ENCODE measurements at places on chromosomes 2 and 18.

DNA sequence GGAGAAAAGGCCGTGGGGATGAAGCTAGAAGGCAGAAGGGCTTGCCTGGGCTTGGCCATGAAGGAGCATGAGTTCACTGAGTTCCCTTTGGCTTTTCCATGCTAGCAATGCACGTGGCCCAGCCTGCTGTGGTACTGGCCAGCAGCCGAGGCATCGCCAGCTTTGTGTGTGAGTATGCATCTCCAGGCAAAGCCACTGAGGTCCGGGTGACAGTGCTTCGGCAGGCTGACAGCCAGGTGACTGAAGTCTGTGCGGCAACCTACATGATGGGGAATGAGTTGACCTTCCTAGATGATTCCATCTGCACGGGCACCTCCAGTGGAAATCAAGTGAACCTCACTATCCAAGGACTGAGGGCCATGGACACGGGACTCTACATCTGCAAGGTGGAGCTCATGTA lies 2.9 kb downstream of the CTLA4 start:
- no peak for ATAC-seq

DNA sequence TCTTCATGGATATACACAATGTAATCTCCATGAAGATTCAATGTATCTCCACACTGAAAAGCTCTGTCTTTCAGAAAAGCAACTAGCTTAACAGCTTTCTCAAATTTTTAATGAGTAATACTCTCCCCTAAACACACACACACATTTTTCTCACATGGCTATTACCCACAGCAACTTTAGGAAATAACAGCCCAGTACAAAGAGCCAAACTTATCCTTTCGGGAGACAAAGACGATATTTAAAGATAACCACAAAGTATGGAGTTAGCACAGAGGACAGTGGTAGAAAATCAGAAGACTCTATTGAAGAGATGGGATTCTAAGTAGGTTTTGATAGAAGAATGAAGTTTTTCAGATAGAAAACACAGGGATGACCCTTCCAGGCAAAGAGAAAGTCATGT lies 394.9 kb upstream of the TRIB2 start:
- ATAC-seq, result no peak

DNA sequence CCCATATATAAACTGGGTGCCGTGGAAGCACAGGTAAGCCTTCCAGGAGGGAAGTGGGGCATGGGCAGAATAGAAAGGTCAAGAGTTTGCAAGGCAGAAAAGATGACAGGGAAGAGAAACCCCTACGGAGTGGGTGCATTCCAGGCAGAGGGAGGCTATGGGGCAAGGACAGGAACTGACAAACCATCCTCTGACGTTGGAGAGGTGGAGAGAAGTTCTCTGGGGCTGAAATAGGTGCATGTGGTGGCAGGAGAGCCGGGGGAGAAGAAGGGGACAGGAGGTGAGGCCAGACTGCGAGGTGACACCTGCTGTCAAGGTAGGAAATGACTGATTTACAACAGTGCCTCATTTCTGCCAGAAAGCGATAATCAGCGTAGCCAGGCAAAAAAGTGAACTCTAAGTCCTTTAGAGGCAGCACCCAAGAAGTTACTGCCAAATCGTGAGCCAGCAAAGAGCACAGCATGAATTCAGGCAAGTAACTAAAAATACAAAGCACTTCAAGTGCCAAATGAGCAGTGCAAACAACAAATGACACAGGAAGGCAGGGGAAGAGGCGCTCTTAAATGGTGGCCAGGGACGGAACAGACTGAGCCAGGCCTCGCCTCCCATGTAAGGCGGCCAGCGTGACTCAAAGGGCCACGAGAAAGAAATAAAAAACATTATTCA lies 113.3 kb upstream of the ACVR1C start:
- ATAC-seq, result no peak

DNA sequence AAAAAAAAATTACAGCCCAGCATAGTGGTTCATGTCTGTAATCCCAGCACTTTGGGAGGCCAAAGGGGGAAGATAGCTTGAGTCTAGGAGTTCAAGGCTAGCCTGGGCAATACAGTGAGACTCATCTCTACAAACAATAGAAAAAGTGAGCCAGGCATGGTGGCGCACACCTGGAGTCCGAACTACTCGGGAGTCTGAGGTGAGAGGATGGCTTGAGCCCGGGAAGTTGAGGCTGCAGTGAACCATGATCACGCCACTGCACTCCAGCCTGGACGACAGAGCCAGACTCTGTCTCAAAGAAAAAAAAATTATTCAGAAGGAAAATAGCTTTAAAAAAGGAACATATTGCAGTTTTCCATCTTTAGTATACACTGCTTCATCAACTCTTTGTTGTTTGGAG lies 47.8 kb downstream of the CYP27C1 start:
- ATAC-seq, result no peak

DNA sequence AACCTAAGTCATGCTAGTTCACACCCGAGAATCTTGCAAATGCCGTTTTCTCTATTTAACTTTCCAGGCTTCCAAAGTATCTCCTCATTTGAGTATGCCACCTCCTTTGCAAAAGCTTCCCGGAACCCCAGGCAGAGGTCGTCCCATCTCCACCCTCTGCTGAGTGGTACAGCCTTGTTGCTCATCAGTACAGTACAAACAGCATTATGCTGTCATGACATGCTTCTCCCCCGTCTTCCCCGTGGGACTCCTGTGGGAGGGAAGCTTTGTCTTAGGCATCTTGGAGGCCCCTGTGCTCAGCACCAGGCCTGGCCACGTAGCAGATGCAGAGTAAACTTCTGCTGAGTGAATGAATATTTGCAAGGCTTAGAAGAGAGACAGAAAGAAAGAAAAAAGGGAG lies 102.7 kb downstream of the CDCA7 start:
- no peak for ATAC-seq

GRCh38 chr18:62407660-62408059 lies 82.5 kb downstream of the TNFRSF11A start:
- no peak for ATAC-seq

DNA sequence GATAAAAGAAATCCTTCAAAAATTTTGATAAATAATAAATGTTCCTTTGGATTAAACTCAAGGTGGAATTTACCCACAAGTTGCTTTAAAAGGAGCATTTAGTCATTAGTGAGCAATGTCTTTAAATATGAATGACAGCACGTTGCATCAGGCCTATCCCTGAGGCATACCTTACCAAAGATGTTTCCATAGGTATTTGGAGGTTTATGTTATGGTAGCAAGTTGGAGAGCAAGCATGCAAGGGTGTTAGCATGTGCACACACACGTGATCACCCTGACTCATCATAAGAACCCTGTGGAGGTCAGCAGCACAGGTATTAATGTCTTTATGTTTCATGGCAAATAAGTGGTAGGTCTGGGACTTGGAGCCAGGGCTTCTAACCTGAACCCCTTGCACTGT lies 159.9 kb downstream of the ACTR3 start:
- ATAC-seq, result no peak

- no peak for ATAC-seq
Measured at GRCh38 chr2:20478961-20479360, 32.1 kb downstream of the RHOB start.
